Stimulated activated CD8-positive, alpha-beta memory T cell treated with anti-CD3 and anti-CD28 coated beads, Interleukin-4, amount 100 ng/mL, for 1 hour (primary cell): ENCODE measurements at places on chromosomes 2 and 18.

- DNase-seq, result no peak
These were observed 456.9 kb upstream of the TNP1 start for GRCh38 chr2:217316743-217317142.

- DNase-seq, result no peak
These were observed 11.3 kb downstream of the RAD51AP2 start for GRCh38 chr2:17506736-17507616.

GRCh38 chr18:12593866-12594265, 64.0 kb downstream of the SPIRE1 start:
- DNase-seq, result no peak

- no peak for DNase-seq
These were observed 41.3 kb downstream of the TMEM18 start for GRCh38 chr2:635687-636621.

- no peak for DNase-seq
These were observed 334.6 kb upstream of the SLC14A2 start for GRCh38 chr18:45280481-45281276.

DNA sequence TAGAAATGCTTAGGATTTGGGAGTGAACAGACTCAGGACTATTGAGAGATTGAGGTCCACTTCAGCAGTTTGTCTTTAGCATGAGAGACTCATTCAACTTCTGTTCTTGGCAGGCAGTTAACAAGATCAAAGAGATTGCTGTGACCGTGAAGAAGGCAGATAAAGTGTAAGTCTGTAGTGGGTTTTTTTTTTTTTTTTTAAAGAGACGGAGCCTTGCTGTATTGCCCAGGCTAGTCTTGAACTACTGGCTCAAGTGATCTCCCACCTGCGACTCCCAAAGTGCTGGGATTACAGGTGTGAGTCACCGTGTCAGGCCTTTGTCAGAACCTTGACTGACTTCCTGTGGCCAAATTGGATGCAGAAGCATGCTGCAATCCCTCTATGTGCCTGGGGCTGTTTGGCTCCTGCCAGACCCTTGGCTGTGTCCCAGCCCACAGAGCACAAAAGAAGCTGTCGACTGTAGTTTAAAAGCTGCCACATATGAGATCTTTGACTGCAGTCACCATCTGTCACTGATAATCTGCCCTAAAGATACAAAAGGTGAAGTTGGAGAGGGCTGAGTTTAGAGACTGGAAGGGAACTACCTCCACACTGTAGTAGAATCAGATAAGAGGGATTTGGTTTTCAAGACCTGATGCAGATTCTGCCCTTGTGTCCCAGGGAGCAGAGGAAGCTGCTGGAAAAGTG, 9.9 kb downstream of the CCT7 start:
- DNase-seq, result no peak

GRCh38 chr2:138515092-138515491, 13.5 kb downstream of the SPOPL start:
- DNase-seq, result no peak

GRCh38 chr18:79508565-79509535, 113.1 kb downstream of the NFATC1 start:
- no peak for DNase-seq

DNA sequence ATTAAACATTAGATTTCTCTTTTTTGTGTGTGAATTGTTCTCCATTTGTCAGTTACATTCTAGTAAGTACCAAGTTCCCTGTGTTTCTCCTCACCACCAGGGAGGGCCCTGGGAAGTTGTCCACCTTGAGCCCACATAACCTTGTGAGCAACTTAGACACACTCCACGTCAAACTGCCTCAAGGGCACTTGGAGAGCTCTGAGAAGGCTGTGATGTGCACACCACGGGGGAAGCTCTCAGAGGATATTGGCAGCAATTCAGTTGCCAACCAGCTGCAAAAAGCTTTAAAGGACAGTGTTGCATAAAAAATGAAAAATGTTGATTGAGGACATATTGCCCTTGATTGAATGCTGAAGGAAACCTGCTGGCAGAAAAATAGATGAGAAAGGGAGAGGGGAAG, 743.6 kb downstream of the RNF144A start:
- DNase-seq, result no peak

DNA sequence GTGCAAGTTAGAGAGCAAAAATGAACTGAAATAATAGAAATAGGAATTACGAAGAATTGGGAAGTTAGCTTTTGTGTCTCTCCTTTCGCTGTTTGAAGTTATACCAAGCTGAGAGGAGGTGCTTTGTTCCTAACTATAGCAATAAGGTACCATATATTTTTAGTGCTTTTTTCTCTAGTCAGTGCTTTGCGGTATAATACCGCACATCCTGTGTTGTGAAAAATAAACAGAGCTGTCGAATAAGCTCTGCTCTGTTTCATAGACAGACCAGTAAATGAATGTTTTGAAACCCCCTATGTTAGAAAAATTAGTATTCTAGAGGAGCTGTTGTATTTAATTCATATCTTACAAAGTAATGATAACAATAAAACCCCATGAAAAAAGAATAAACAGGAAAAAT, 130.8 kb downstream of the MAP4K4 start:
- no peak for DNase-seq

- DNase-seq, result no peak
These were observed 346.1 kb upstream of the ID2 start for GRCh38 chr2:8335801-8336200.

GRCh38 chr18:22789052-22789451, 144.1 kb upstream of the RBBP8 start:
- DNase-seq, result no peak

GRCh38 chr2:184004289-184004947, 593.9 kb upstream of the ZNF804A start:
- DNase-seq, result no peak

DNA sequence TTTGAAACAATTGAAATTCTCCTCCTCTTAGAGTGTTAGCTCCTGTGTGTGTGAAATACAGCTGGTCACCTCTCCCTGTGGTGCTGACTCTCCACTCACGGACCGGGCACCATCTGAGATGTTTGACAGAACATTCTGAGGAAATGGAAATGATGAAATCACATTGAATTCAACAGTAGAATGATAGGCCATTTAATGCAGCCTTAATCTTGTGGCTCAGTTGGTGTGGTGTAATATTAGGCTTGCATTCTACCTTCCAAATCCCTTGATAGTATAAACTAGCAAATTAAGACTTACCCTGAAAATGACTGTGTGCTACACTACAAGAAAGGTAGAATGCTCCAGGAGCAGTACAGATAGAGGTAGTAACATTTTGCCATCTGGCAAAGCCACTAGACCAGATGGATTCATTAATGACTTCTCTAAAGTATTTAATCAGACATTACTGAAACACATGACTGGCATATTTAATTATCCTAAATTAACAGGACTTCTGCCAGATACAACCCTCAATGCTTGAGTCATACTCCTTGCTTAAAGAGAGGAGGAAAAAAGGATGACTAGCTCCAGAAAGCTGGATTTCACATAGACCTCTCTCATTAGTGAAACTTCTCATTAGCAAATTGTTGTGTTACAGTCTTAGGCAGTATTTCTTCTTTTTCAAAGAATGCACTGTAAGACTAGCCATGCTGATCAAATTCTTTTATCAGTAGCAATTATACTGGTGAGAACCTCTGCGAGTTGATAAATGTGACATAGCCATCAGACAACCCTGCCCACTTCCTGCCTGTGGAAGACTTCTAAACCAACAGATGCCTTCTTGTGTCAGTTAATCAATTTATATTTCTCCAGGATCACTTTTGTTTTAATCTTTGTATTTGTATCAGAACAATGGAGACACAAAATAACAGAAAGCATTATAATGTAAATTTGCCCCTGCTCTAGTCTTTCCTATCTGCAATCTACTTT, 80.6 kb downstream of the EML6 start:
- no peak for DNase-seq

- no peak for DNase-seq
These were observed 490.6 kb downstream of the THSD7B start for GRCh38 chr2:137255990-137256389.
